CD4-positive, alpha-beta T cell treated with Interleukin-12 subunit alpha and Interleukin-12 subunit beta, for 1 hour (primary cell): ENCODE measurements at places on chromosomes 5 and 9.

DNA sequence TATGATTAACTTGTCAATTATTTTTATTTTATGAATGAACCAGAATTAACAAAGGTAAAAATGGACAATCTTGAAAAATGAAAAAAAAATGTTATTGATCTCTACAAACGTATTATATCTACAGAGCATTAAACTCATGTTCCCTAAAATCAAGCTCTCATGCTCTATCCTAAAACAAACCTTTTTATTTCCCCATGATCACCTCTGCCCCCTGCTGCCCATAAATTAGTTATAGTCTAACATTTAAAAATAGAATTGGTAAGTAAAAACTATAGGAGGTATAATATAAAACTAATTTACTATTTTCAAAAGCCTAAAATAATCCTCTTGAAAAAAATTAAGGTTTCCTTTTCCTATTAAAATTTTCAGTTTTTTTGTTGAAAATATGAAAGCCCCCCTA, 168.0 kb upstream of the POU5F2 start:
- no peak for DNase-seq

DNA sequence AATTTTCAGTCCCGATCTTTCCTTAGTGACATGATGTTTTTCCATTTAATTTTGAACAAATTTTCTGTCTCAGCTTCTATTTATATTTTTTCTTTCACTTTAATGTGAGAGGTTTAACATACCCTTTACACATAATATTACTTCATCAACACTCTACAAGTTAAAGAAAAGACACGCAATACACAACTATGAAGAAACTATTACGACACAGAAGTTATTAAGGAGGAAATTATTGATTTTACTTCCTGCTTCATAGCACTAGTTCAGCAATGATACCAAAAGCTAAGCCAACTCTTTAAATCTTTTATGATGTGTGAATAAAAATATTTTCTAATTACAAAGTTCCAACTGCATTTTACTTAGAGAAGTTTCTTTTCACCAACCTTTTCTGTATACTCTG, 432.3 kb upstream of the DAB2 start:
- no peak for DNase-seq

DNA sequence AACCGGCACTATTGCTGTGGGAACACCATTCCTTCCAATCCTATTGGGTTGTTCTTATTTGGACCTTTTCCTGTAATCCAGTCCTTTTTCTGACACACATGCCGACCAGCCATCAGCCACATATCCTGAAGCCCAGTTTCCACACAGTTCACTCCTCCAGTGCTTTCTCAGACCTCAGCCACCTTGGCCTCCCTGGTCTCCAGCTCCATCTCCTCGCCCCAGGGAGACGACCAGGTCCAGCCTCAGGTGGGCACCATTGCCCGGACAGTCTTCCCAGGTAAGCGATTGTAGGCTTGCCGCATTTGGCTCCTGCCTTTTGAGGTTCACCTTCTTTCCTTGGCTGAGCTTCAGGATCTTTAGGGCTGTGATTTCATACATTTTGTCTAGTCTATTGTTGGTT, 15.2 kb upstream of the TERT start:
- DNase-seq, result no peak

DNA sequence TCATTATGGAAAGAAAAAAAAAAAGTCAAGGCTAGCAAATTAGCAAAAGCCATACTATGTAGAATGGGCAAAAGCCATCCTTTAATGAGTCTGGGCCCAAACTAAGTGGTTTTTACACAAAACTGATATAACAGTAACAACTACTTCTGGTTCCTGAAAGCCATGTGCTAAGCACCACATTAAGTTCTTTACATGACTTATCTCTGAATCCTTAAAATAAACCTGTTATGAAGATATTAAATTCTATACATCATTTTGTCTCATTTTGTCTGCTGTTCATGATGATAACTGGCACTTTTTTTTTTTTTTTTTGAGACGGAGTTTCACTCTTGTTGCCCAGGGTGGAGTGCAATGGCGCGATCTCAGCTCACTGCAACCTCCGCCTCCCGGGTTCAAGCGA, 5.0 kb downstream of the FNIP1 start:
- no peak for DNase-seq

DNA sequence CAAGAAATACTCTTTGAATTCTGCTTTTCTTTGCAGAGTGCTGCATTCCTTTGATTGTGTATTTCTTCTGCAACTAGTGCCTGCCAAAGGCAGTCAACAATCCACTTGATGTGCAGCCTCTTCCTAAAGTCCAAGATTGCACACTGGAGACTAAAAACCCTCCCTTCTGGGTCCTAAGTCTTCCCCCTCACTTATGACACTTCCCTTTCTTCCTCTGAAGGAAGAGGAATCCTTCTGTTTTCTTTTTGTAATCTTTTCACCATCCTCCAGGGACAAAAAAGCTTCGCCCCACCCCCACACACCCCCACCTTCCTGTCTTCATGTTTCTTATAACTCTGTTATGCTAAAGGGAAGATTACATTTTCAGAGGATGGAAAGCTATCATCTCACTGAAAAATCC, 39.9 kb downstream of the WDR36 start:
- DNase-seq, result no peak

DNA sequence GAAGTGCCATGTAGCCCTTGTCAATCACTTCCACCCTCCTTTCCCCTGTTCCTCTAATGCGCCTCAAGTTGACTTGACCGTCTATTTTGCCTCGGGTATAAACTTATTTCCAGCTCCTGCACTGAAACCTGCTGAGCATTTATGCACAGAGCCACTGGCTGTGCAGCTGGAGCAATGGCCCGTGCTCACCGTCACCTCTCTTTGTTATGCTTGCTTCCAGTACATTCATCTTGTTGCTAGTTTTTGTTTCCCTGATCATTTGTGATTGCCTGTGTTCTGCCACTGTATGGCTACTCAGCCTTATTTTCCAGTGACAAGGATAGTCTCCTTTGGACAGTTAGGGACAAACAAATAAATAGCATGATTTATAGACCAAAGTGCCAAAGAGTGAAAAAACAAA, 183.1 kb upstream of the C9orf72 start:
- DNase-seq, result no peak
